ENCODE measurements at places on chromosomes 2 and 18. TPM values are rescaled to one million over a fixed set of nuclear protein-coding genes. Genes with fewer than 3 reads are reported as not detected.

DNA sequence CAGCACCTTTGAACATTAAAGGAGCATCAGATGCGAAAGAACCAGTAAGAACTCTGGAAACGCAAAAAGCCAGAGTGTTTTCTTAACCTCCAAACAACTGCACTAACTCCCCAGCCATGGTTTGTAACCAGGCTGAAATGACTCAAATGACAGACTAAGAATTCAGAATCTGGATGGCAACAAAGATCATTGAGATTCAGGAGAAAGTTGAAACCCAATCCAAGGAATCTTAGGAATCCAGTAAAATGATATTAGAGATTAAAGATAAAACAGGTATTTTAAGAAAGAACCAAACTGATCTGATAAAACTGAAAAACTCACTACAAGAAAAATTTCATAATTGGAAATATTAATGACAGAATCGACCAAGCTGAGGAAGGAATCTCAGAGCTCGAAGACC lies 116.7 kb downstream of the PTRHD1 start:
- no peak for DNase-seq

GRCh38 chr2:143162123-143162837 lies 33.1 kb downstream of the ARHGAP15 start:
- peak; percentile 27 for DNase-seq

DNA sequence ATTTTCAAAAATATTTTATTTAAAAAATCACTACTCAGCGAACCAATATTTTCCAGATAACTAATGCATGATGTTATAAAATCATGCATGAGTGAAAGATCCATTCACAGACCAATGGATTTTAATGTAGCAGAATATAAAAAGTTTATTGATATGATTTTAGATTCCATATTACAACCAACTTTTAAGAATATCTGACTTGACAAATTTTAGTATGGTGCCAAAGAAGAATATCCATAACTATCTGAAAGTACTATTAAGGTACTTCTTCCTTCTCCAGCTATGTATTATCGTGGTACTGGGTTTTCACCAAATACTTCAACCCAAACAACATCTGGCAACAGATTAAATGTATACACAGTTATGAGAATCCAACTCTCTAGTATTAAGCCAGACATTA lies 99.9 kb upstream of the NOSTRIN start:
- no peak for DNase-seq

GRCh38 chr2:236887531-236887930 lies 198.2 kb upstream of the COPS8 start:
- no peak for DNase-seq

DNA sequence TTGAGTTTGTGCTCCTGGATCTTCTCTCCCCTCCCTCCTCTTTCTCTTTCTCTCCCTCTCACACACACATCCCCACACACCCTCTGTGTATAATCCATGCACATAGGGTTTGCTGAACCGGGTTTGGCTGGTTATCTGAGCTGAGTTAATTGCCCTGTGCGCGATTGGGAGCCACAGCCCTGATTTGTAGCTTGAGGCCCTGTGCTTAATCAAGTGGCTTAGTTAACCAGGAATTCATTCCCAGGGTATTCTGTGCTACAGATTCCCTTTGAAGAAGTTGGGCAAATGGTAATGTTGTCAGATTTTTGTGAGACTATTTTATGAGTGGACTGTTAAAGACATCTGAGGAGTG lies 6.2 kb downstream of the PARD3B start:
- DNase-seq: no peak

DNA sequence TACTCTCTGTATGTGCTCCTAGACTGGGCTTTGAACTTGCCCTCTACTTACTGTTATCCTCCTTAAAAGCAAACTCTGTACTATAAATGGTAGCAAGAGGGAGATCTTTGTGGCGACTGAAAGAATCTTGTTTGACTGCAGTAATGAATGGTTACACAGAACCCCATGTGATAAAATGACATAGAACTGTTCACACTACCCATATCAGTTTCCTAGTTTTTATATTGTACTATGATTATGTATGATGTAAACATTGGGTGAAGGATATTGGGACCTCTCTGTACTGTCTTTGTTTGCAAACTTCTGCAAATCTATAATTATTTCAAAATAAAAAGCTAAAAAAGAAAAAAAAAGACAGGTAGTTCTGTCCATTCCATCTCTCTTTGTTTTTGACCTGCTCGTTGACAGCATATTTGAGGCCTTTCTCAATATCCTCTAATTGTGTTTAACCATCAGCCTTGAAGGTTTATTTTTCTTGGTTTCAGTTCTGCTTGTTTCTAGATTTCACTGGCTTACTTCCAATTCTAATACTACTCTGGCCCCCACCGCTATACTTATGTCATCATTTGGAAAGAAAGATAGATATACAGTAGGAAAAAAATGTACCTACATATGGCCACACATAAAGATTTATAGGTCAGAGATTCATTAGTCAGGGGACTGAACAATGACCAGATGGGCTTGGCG lies 79.2 kb upstream of the MYO3B start:
- DNase-seq: no peak

- no peak for DNase-seq
Observed at GRCh38 chr18:6561420-6561861, 146.7 kb upstream of the L3MBTL4 start.

DNA sequence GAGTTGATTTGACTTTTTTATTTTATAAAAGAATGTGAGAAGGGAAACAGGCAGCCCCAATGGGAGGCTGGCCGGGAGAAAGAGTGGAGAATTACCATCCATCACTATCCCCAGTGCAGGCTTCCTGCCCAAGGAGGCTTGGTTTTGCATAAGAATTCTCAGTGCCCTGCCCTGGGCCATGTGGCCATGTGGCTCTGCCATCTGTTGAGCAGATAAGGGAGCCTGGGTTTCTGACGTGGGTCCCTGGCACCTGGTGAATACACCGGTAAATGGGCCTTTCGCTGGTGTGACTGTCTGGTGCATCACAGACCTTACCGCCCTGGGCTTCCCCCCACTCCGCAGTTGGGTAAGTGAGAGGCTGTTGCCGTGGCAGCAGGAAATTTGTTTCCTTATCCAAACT lies 54.5 kb upstream of the TMEM163 start:
- no peak for DNase-seq

GRCh38 chr2:240418311-240418710 lies 17.2 kb upstream of the GPC1 start:
- DNase-seq: no peak

GRCh38 chr2:172232708-172233396 lies 130.2 kb upstream of the DLX2 start:
- DNase-seq: no peak

GRCh38 chr2:240140511-240140910 lies at the start of gene OTOS:
Gene OTOS (minus strand): TSS chr2:240140658. CDS start chr2:240140326, 332 bp downstream.
- no peak for DNase-seq

ACVR1C gene
- polyA plus RNA-seq: 0.17 TPM

IL1R1 gene
- 30.5 TPM for polyA plus RNA-seq

GRCh38 chr18:12658426-12659138 lies 675 bp upstream of the SPIRE1 start:
- DNase-seq: no peak

SLC9A2 gene
- polyA plus RNA-seq: 4.6 TPM

SPATA3 gene
- not detected for polyA plus RNA-seq

DNA sequence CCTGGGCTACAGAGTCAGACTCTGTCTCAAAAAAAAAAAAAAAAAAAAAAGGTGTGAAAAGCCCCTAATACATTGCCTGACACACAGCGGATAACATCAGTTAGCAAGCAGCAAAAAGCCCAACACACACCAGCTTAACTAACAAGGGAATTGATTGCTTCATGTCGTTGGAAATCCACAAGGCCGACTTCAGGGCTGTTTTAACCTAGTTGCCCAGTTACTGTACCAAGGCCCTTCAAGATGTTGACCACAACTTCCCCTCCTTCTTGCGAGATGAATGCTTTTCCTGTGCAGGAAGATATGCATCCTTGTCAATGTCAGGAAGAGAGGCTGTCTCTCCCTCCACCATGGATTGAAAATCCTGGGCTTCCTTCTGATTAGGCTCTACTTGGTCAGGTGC lies 202.9 kb downstream of the MIB1 start:
- no peak for DNase-seq

NCKAP5 gene
- polyA plus RNA-seq: 7.7 TPM

DNA sequence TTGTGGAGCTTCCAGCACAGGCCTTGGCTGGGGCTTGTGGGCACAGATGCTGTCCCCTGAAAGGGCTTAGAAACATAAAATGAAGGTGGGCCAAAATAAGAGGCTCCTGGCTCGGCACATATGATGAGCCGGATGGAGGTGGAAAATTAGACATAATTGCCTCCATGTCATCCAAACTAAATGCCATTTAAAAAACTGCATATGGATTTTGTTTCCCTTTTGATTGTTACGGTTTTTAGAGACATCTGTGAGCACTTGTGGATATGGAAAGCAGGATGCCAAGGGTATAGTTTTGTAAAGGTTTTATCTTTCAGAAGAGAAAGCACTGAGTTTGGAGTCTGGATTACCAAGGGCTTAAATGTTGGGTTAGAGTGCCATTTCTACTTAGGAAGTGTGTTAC lies 498.3 kb downstream of the RIT2 start:
- DNase-seq: no peak

UGT1A6 gene
- polyA plus RNA-seq: 2.5 TPM

CKAP2L gene
- 12.7 TPM for polyA plus RNA-seq

DNA sequence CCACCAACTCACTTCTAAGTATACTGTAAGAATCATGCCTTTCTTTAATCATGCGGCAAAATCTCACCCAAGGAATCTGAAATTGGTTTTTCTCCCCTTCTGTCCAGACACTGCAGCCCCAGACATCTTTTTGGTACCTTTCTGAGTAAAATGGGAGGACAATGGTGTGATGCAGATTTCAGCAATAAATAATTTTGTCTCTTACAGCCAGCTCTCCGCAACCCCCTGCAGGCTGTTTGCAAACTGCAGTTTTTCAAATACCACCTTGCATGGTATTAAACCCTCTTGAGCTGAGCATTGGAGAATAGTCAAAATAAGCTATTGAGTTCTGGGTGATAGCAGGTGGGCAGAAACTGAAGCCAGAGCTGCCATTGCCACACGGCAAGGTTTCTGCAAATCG lies 32.2 kb downstream of the GPR39 start:
- DNase-seq: no peak

- no peak for DNase-seq
Observed at GRCh38 chr18:31610286-31611205, 18.9 kb downstream of the TTR start.

DNA sequence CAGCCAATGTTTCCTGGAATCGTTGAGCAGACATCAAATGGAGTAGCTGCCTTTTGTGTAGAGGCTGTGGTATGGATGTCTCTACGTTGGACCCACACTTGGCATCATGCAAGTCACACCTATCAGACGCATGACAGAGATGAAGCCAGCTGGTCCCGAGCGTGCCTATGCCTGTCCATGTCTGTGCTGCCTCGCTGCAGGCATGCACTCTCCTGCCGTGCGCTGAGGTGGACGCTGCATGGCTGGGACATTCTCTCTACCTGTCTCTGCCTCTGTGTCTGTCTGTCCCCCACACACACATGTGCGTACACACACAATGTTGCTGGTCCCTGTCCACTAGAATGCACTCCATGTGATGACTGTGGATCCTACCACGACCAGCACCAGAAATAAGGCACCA lies 514.2 kb upstream of the MYT1L start:
- DNase-seq: no peak

DNA sequence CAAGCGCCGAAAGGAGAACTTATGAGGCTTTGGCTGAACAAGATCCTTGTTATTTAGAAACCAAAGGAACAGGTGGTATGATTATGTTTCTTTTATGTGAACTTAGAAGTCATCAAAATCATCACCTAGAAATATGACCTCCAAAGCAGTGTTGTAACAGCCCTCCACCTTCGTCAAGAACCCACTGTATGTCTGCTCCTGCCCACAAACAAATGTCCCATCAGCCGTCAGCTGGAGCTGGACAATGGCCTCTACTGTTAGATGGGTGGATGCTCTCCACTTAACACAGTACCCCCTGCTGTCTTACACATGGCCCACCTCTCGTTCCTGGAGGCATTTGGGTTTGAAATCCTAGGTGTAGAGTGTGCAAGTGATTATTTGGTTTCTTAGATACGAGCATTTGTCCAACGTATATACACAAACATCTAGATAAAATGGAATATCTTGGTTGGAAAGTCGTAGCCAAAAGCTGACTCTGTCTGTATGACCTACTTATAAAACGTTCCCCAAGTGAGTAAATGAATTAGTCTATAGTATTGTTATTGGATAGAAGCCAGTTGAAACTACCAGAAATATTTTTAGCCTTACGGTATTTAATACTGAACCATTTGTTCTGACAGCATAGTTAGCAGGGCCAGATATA lies 113.0 kb downstream of the CRIM1 start:
- no peak for DNase-seq

- DNase-seq: no peak
Observed at GRCh38 chr2:69243652-69244051, 143.4 kb downstream of the GFPT1 start.

DNA sequence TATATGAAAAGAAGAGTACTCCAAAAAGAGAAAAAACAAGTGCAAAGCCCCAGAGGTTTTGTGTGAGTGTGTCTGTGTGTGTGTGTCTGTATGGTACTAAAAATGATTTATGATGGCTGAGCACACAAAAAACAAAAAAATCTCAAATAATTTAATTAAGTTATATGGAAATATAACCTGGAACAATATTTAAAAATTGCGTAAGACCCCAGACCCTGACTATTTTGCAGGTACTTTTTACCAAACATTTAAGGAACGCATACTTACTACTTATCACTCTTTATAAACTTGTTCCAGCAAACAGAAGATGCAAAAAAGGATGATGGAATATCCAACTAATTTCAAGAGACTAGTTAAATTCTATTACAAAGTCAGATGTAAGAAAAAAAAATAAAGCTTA lies 317.4 kb upstream of the KCNH7 start:
- DNase-seq: no peak

GRCh38 chr2:161415987-161416707 lies at the start of gene TBR1:
Gene TBR1 (plus strand): TSS chr2:161416297. CDS start chr2:161416411, 114 bp downstream.
- DNase-seq: no peak

PLCD4 gene
- polyA plus RNA-seq: 9.4 TPM

UPP2 gene
- 5.8 TPM for polyA plus RNA-seq

GRCh38 chr18:38420611-38421010 lies 855.0 kb upstream of the CELF4 start:
- no peak for DNase-seq

ANKRD62 gene
- not detected for polyA plus RNA-seq
